NCI-H69 (cell line): ENCODE measurements at places on chromosomes 7 and 10.

DNA sequence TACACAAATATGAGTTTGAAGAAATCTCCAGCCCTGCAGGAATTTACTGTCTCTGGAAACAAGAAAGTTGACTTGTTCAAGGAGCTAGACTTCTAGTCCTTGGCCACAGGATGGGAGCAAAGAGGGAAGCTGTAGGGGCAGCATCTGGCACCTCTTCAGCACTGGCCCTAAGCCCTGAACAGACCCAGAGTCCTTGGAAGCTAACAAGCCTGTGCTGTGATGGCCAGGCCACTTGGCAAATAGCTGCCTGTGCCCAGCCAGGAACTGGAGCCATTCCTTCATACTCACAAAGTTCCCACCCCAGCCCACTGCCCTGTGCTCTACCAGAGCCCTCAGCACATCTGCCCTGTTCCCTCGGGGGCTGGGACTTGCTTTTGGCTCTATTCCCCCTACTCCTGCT lies 9.4 kb upstream of the COL13A1 start:
- no peak for DNase-seq

GRCh38 chr7:67348171-67348570 lies 351.5 kb downstream of the TYW1 start:
- no peak for DNase-seq

DNA sequence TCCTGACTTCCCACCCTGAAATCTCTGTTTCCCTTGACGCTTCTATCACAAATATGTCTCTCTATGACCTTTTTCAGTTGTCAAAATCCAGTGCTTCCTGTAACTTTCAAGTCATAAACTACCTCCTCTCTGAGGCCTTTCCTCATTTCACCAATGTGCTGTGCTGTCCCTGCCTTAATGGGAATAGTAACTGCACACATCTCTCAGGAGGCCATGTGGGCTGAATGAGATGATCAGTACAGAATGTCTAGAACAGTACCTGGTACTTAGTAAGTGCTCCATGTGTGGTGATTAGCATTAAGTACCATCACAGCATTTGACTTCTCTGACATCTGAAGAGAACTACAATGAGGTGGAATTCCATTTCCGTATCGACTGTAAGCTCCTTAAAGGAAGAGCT lies 588.5 kb downstream of the KCNMA1 start:
- DNase-seq: no peak

DNA sequence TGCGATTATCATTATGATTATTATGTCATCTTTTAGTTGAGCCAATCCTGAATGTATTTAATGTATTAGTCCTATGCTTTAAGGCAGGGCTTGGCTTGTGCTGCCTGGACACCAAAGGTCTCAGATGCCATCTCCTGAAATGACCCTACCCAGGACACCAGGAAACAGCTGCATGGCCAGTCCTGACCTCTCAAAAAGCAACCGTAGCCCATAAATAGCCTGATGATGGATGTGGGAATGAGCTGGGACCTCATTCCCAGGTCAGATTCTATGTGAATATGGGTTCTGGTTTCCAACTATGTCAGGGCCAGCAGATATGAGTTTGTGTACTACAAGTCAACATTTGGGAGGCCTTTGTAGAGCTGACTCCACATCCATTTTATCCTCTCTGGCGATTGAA lies 438.4 kb downstream of the NRG3 start:
- no peak for DNase-seq

- DNase-seq: no peak
These were observed 234.7 kb upstream of the TCERG1L start for GRCh38 chr10:131546086-131546810.

GRCh38 chr10:6171881-6172695 lies 30.6 kb upstream of the PFKFB3 start:
- no peak for DNase-seq

DNA sequence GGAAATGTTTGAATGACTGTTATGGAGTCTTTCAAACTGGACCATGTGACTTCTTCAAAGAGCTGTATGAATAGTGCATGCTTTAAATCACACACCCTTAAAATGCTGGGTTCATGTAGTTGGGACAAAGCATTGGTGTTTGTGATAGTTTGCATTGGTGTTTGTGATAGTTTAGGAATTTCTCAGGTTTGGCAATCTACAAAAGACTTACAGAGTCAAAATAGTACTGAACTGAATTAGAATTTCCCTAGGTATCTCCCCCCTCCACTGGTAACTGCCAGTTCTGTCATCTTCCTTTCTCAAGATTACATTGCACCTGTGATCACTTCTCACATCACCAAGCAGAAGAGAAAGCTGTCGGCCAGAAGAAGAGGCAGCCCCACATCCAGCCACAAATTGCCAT lies 261.1 kb downstream of the GATA3 start:
- peak; percentile 34 for DNase-seq

GRCh38 chr10:98694883-98695282 lies 248.1 kb upstream of the HPS1 start:
- no peak for DNase-seq

DNA sequence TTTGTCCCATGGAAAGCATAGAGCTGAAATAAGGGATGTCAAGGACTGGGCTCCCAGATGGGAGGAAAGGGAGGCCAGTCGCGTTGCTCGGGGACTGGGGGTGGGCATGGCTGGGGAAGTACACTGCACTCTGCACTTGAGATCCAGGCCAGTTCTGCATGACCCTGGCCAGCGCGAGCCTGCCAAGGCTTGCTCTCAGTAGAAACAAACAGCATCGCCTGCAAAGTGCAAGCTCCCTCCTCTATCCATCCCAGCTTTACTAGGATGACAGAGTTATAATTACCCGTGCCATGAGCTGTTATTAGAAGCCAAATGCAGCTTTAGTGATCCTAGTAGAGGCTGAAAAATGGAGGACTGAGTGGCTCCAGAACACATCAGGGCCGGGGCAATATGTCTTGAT lies 43.9 kb upstream of the PDCD4 start:
- DNase-seq: peak; percentile 64

DNA sequence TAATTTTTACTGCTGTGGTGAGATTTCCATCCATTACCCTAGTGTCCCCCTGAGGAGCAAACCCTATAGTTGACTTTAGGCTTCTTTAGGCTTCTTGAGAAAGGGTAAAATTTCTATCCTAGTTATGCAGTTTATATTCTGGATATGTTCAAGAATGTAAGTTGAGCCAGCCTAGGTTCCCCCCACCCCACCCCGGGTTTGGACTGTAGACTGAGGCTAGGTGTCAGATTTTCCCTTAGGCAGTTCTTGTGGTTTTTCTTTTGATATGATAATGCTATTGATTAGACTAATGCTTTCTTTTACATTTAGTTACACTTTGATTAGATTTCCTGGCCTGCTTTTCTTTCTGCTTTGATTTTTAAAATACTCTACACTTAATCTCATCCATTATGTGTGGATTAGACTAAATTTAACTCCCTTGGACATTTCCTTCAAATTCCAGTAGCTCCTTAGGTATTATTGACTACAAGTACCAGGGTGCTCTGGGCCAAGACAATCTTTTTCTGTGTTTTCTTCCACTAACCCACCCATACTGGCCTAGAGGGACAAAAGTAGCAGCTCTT lies 37.7 kb downstream of the NRF1 start:
- DNase-seq: no peak

DNA sequence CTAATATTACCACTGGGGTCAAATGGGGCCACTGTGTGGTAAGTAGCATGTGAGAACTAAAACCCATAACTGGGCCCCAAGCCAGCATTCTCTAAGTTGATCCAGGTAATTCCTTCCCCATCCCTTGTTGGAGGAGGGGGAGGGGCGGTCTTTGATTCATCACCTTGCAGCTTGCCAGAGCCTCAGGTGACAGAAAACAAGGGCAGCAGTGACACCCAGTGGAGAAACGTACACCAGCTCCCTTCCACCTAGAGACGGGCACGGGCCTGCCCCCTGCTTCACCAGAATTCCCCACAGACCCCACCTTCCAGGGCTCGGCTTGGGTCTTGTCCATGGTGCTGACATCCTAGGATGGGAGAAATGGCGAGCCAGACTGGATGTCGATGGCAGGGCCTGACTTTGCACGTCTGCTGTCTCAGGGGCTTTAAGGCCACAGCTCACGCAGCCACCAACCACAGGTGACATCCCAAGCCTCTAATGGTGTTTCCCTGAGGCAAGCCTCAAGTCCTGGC lies 102.0 kb downstream of the STRA8 start:
- peak; percentile 94 for DNase-seq

DNA sequence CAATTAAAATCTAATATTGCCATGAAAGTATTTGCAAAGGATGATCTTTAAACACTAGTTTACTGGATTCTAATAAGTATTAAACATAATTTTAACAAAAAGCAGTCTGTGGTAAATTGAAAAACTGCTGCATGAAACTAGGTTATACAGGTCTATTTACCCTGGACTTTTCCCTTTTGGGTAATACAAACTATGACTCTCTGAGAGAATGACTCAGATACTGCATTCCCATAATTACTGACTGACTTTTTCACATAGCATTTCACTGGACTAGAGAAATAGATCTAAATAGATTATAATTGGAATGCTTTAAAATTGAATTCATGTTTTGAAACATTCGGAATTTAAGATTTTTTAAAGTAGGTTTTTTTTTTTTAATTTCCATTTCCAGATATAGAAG lies 395.7 kb downstream of the THSD7A start:
- no peak for DNase-seq

DNA sequence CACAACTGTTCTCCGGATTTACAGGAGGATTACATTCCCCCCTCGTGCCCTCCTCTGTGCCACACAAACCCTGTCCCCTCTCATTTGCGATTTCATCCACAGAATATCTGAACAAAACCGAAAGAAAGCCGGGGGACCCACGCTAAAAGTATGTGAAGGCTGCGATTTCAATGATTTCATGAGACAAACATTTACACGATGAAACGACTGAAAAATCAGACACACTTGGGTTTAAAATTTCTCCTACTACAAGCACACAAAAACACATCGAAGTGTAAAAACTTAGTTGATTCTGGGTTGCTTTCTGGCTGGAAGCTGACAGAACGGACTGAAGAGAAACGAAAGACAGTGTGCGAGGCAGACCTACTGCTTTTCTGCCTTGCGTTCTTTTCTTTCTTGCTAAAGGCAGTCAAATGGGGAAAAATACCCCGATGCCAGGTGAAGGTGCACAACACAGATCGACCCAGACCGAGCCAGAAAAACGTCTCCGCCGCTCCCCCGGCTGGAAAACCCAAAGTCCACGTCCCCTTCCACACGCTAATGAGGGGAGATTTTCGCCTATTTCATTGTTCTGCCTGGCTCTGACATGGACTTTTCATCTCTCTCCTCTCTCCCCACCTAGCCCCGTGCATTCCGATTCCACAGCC lies 1.2 kb downstream of the HIPK2 start:
- peak; percentile 79 for DNase-seq

GRCh38 chr7:39271402-39271801 lies 293.7 kb downstream of the POU6F2 start:
- DNase-seq: peak; percentile 92

GRCh38 chr7:2732959-2733584 lies 45.1 kb downstream of the AMZ1 start:
- no peak for DNase-seq

GRCh38 chr10:112536663-112537062 lies 89.6 kb downstream of the VTI1A start:
- DNase-seq: no peak

DNA sequence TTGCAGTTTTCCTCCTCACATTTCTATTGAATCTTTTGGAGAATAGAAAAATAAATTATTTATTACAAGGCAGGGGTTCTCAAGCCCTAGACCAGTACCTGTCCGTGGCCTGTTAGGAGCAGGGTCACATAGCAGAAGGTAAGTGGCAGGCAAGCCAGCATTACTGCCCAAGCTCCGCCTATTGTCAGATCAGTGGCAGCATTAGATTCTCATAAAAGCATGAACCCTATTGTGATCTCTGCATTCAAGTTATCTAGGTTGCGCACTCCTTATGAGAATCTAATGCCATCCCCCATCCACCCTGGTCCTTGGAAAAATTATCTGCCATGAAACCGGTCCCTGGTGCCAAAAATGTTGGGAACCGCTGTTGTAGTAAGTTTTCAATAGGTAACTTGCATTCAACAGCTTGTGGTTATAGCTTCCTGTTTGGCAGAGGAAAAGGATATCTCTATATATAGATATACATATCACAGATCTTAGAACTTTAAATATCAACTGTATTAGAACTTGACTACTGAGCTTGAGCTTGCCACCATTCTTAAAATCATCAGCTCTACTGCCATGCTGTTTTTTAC lies 165.1 kb downstream of the AHR start:
- no peak for DNase-seq

- DNase-seq: no peak
These were observed 89.6 kb upstream of the SMIM30 start for GRCh38 chr7:113207931-113208330.

DNA sequence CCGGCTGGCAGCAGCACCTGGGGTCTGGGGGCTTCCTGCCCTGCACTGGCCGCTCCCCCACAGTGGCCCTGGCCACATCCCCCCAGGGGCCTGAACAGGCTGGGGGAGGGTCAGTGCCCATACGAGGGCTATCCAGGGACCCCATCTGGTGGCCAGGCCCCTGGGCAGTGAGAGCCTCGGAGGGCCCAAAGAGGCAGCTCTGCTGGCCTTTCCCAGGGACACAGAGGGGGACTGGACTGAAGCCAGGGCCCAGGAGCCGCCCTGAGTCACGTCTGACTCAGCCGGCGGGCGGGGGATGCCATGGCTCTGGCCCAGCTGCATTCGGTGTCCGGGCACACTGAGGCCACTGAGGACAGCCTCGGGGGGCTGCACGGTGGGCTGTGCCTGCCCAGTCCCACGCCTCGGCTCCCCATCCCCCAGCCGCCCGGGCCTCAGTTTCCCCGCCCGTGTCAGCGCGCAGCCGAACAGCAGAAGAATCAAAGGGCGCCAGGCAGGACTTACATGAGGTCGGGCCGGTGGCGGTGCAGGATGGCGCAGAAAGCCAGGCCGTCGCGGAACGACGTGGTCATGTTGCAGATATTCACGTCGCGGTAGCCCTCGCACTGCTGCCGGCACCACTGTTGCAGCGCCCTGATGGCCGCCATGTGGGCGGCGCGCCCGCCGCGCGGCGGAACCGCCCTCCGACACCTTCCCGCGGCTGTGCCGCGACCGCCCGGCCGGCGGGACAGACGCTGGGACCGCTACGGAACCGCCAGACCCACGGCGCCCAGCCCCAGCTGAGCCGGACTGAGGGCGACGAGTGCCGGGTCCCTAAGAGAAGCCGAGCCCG lies at the start of gene MICALL2:
TSS of gene MICALL2 (minus strand) at position 788 of the 829 bp plus-strand sequence. CDS start at position 644, 144 bp downstream.
- peak; percentile 71 for DNase-seq

- DNase-seq: no peak
These were observed 229.1 kb downstream of the ZMYND11 start for GRCh38 chr10:364267-364775.

DNA sequence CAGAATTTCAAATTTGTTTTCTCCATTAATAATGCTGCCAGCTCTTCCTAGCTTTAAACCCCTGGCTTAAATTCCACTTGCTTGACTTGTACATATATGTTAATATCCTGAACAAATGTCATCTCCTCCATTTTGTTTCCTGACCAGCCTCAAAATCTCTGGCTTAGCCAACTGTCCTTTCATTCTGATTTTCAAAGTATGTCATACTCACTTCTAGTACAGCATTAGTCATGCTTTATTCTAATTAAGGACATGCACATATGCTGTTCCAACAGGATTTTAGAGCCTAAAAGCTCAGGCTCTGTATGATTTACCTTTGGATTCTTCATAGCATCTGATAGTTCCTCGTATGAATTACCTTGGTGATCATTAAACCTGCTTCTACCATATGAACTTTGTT lies 158.3 kb downstream of the ZNF438 start:
- DNase-seq: no peak

- no peak for DNase-seq
These were observed 96.4 kb downstream of the MARCHF5 start for GRCh38 chr10:92387289-92387940.
